NCI-H1436 treated with DMSO at 0.1 percent for 48 hours (cell line): ENCODE measurements at places on chromosomes 13 and 19.

DNA sequence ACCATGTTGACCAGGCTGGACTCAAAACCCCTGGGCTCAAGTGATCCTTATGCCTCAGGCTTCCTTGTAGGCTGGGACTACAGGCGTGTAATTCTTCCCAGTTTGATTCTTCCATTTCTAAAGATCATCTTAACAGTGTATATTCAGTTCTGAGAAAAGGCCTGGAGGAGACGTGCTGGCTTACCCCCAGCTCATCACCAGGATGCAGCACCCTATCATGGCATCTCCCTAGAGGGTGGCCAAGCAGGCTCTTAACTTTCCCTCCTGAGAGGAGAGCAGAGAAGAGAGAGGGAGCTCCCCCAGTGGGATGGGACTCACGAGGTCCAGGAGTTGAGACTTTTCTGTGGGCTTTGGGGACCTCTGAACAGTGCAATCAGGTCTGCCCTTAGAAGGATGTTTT lies 2.1 kb upstream of the TUBA3C start:
- DNase-seq, result no peak

DNA sequence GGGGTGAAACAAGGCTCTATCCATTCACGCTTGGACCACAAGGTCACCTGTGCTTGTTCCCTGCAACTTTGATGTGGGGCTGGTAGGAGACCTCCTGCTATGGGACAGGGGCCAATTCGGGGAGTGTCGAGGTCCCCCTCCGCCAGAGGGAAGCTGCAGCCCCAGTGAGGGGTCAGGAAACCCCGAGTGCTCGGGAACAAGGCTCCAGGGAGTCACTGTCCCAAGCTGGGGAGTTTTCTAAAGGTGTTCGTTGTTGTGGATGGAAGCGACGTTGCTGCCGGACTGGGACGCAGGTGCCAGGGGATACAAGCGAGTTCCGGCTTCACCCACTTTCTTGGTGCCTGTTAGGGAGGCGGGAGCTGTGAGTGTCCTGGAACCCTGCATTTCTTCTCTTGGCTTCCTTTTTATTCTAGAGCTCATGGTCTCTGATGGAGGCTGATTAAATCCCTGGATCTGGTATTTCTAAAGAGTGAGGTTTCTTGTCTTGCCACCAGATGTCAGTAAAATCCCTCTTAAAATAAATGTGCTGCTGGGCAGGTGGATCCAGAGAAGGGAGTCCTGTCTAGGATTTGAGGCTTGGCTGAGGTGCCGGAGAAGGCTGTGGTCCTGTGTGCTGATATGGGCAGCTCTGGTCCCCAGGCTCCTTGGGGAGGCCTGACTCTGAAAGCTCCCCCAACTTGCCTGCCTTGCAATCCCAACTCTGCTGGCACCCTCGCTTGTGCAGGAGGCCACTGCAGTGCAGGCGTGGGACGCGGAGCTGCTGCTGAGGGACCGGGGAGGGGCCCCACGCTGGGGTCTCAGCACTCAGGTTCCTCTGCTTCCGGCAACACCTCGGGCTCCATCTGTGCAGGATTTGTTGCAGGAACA lies 153.9 kb downstream of the TEX29 start:
- DNase-seq, result peak; percentile 11

GRCh38 chr13:37741536-37741935 lies 128.0 kb downstream of the TRPC4 start:
- DNase-seq, result no peak

DNA sequence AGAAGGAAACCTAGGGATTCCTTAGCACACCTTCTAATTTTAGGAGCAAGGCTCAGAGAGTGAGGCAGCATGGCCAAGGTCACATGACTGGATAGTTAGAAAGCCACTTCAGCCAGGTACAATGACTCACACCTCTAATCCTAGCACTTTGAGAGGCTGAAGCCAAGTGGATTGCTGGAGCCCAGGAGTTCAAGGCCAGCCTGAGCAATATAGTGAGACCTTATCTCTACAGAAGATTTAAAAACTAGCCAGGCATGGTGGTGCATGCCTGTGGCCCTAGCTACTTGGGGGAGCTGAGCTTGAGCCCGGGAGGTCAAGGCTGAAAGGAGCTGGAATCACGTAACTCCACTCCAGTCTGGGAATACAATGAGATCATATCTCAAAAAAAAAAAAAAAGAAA lies 69.2 kb downstream of the TEX26 start:
- DNase-seq, result no peak

GRCh38 chr13:43274881-43275280 lies 251.5 kb downstream of the DNAJC15 start:
- no peak for DNase-seq
